Dermis microvascular lymphatic vessel endothelial cell (primary cell): ENCODE measurements at places on chromosomes 11 and 22. TPM values are rescaled to one million over a fixed set of nuclear protein-coding genes. Genes with fewer than 3 reads are reported as not detected.

The TMEM25 gene
- 14.0 and 15.8 TPM in 2 replicates for total RNA-seq

The TIMP3 gene
- total RNA-seq = 116 and 341 TPM in 2 replicates

The OR52I1 gene
- not detected in 2 replicates for total RNA-seq

The TMPRSS6 gene
- total RNA-seq = not detected in 2 replicates

The CPT1B gene
- total RNA-seq = 0.77 and 4.3 TPM in 2 replicates
